ENCODE measurements at places on chromosomes 11 and 22.

GRCh38 chr11:57320719-57321387 lies 3.9 kb downstream of the TNKS1BP1 start:
- no peak for DNase-seq

DNA sequence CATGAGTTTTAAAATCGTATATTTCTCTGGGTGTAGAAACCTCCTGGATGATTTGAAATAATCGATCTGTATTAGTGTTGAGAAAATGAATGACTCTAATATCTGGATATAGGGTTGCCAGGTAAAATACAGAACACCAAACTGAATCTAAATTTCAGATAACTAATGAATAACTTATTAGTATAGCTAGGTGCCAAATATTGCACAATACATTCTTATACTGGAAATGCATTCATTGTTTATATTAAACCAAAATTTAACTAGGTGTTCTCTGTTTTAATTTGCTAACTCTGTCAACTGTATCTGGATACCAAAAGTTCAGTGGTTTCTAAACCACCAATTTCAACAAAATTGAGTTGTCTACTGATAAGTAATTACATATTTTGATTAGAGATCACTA lies 2.5 kb upstream of the BIRC3 start:
- no peak for DNase-seq

DNA sequence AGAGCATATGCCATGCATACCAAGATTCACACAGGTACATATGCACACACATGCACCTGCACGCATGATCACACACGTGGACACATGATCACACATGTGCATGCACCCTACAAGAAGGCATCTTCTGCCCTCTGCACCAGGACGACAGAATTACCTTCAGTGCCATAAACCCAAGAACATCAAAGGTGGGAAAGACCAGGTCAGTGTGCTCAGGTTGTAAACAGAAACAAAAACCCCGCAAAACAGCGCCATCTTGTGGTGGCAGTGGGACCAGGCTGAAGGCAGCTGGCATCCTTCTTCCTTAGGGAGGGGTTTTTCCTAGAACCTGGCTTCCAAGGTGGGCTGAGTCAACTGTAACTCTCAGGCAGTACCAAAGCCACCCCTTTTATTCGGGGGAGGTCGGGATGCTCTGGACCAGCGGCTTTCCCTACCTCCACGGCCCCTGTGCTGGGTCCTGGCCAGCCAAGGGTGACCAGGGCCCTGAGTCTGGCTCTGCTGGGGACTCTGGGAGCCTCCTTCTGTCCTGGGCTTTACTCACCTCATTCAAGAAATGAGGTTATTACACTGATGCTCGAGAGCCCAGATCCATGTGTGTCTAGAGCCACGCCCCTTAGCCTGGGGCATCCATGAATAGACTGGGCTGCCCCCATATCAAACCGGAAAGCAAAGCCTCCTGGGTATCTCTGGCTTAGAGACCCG lies 69.4 kb upstream of the FGF3 start:
- DNase-seq = peak; percentile 75

DNA sequence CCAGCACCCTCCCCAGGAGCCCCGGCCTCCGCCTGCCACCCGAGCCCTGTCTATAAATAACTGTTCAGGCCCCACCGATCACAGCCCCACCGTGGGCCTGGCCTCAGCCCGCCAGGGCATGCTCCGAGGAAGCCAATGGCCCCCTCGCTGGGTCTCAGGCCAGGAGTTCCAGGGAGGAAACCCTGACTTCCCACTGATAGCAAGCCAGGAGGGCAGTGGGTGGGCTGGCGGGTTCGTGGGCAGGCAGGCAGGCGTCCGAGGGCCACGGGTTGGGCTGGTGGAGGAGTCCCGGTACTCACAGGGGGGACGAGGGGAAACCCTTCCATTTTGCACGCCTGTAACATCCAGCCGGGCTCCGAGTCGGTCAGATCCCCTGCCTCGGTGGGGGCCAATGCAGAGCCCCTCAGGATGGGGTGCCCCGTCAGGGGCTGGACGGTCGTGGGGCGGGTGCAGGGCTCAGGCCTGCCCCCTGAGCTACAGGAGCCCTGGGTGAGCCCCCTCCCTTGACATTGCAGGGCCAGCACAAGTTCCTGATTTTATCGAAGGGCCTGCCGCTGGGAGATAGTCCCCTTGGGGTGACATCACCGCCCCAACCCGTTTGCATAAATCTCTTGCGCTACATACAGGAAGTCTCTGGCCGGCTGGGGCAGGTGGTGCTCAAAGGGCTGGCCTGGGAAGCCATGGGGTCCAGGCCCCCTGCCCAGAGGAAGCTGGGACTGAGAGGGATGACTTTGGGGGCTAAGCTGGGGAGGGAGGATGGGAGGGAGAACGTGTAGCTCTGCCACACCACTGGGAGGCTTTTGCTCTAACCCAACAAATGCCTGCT lies at the start of gene SPI1:
SPI1 (minus strand) TSS at position 538 of the 826 bp plus-strand sequence; CDS start at position 344, 194 bp downstream.
- DNase-seq = no peak

DNA sequence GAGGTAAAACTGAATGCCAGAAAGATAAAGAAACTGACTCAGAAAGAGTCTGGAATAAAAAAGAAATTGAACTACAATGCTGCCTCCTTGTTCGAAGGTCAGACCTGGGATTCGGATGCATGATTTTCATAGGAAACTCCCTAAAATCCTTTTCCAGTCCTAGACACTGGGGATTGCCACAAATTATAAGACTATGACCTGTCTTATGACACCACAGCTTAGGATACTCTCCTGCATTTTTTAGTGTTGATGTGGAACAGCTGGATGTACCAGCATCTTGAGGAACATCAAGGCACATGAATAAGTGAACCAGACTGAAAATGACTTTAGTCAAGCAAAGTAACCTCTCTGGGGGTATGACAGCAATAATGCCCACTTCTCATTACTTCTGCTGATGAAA lies 9.0 kb downstream of the KIRREL3 start:
- DNase-seq = no peak

GRCh38 chr11:124788521-124788920 lies 11.7 kb downstream of the MSANTD2 start:
- no peak for DNase-seq

DNA sequence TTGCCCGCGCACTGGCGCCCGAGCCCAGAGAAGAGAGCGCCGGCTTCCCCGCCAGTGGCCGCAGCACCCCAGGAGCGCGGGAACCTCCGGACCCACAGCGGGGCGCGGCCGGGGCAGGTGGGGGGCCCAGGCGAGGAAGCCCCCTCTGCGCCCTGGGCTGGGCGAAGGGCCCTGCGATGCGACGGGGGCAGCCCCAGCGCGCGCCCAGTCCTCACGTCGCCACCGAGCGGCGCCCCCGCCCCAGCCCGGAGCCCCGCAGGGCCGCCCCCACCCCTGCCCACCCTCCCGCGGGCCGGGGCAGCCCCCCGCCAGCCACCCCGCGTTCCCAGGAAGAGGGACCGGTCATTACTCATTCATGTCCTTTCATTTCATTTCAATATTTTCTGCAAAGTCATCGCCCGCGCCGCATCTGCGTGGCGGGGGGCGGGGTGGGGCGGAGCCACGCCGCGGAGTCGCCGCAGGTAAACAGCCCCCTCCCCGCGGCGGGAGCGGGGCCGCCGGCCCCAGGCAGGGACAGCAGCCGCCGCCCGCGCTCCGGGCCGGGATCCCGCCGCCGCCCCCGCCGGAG lies 673 bp upstream of the PANX2 start:
- DNase-seq = peak; percentile 31

DNA sequence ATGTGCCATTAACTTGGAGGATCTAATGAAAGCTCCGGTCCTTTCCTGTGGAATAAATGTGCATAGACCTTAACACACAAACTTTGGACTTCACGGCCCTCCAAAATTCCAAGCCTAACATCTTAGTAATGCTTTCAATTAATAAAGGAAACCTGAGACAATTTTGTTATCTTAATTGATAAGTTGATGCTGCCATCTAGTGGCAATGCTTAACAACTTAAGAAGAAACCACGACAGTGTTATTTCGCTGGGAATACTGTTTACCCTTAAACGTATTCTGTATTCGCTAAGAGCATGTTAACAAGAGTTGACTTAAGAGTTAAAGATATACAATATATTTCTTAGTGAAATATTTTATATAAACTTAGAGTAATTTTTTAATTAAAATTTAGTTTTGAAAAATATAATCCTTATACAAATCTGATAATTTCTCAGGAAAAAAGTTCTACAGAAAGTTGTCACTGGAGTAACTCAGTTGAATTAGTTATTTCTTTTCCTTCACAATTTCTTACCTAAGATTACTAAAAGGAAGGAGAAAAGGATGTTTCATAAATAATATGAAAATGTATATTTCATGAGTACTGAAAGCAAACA lies 35.0 kb upstream of the OR9G4 start:
- DNase-seq = peak; percentile 12

DNA sequence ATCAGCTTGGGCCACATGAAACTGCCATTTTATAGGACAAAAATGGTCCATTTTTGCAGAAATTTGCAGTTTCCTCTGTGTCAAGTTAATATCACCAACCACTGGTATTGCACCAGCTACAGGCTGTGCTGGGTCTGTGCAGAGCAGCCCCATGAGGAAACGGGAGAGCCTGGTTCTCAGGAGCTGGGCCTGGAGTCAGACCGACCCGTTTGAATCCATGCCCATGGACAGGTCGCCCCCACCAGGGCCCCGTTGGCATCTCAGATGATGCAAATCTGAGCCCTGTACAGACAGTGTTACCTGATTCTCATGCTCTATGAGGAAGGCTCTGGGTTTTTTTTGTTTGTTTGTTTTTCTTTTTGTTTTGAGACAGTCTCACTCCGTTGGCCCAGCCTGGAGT lies 9.8 kb upstream of the SEC14L6 start:
- no peak for DNase-seq

- DNase-seq = no peak
These were observed 14.9 kb downstream of the RASD2 start for GRCh38 chr22:35555483-35555890.

GRCh38 chr11:112656772-112657428 lies 304.3 kb upstream of the NCAM1 start:
- no peak for DNase-seq

- no peak for DNase-seq
These were observed 812 bp downstream of the JAM3 start for GRCh38 chr11:134069426-134070341.
